ENCODE measurements at places on chromosomes 3 and 15. TPM values are rescaled to one million over a fixed set of nuclear protein-coding genes. Genes with fewer than 3 reads are reported as not detected.

TIGIT gene
- not detected for total RNA-seq

NAALADL2 gene
- total RNA-seq, result 13.7 TPM

HYAL1 gene
- 0.66 TPM for total RNA-seq

NKIRAS1 gene
- total RNA-seq, result 14.2 TPM

SLC28A2 gene
- not detected for total RNA-seq

CHSY1 gene
- total RNA-seq, result 32.1 TPM
